ENCODE measurements at places on chromosomes 12 and 14.

DNA sequence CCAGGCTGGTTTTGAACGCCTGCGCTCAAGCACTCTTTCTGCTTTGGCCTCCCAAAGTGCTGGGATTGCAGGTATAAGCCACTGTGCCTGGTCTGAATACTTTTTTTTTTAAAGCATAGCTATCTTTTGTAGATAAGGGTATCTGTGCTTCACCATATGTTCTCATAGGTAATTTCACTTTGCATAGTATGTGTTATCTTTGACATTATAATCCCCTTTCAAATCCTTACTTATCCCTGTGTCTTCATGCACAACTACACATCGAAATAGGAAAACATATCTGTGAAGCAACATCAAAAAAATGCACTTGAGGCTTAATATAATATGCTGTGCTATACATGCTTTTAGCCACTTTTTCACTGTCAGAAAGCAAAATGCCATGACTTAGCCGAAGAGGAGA lies 94.1 kb downstream of the SLC35F4 start:
- no peak for DNase-seq

DNA sequence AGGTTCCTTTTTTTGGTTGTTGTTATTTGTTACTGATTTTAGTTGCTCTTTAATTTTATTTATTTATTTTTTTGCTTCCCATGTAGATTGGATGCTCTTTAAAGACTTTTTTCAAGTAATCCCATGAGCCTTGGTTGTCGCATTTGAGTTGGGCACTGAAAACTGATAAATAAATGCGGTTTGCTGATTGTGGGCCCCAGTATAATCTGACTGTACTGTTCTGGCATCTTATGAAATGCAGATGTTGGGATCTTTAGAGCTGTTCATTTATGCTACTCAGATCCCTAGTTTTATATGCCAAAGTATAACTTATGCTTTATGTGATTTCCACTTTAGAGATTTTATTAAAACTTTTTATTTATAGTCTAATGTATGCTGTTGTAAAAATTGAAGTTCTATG lies 33.3 kb downstream of the WNK1 start:
- DNase-seq, result no peak

GRCh38 chr12:91367234-91367849 lies 184.7 kb upstream of the DCN start:
- DNase-seq, result no peak

DNA sequence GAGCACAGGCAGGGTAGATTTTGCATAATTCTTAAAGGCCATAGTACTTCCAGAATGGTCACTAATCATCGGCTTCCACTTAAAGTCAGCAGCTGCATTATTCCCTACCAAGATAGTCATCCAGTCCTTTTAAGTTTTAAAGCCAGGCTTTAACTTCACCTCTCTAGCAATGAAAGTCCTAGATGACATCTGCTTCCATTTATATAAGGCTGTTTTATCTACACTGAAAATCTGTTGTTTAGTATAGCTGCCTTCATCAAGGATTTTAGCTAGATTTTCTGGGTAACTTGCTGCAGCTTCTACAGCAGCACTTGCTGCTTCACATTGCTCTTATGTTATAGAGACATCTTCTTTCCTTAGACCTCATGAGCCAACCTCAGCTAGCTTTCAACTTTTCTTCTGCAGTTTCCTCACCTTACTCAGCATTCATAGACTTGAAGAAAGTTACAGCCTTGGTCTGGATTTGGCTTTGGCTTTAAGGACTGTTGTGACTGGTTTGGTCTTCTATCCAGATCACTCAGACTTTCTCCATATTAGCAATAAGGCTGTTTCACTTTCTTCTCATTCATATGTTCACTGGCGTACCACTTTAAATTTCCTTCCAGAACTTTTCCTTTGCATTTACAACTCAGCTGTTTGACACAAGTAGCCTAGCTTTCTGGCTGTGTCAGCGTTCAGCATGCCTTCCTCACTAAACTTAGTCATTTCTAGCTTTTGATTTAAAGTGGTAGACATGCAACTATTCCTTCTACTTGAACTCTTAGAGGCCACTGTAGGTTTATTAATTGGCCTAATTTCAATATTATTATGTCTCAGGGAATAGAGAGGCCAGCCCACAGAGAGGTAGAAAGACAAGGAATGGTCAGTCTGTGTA lies 209.9 kb upstream of the GARIN2 start:
- DNase-seq, result no peak

DNA sequence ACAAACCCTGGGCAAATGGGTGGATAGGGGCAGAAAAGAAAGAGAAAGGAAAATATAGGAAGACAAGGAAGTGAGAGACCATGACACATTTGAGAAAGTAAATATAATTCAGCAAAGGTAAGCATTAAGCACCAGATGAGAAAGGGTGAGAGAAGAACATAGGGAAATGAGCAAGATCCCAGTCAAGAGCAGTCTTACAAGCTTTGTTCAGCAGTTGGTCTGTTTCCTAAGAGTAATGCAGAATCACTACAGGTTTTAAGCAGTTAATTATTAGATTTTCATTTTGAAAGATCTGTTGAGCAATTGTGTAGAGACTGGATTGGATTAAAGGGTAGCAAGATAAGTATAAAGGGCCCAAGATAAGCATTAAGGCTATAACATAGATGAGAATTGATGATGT lies 146.3 kb downstream of the PLCZ1 start:
- no peak for DNase-seq

- DNase-seq, result no peak
Measured at GRCh38 chr12:115830070-115830469, 447.4 kb downstream of the MED13L start.

GRCh38 chr12:125470838-125471783 lies 405.9 kb downstream of the AACS start:
- no peak for DNase-seq

DNA sequence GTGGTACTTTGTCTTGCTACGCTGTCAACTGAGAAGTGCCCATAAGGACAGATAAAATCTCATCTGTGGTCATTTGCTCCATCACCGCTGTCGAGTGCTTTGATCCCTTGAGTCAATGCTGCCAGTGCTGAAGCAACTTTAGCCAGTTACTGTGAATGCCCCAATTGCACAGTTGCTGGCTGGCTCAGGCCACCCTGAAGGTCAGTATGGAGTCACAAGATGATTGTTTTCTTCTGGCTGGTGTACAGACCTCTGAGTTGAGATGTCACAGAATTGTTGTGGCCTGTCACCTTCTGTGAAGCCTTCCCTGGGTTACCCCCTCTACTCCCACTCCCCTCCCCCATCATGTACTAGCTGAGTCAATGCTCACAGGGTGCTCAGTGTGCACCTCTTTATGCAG lies 92.9 kb downstream of the PELI2 start:
- DNase-seq, result no peak

DNA sequence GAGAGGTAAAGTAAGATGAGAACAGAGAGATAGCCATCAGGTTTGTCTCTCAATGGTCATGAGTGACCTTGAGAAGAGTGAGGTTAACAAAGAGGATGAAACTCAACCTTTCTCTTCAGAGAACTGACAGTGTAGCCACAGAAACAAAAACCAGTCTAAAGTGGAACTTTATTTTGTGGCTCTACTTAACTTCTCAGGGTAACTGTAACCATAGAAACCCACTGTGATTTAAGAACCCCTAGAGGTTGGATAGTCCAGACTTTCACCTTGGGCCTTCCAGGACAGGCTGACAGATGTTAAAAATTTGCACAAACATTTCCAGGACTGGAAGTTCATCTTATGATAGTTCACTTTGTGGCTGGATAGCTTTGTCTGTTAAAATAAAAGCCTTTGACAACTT lies 48.5 kb downstream of the ATP23 start:
- DNase-seq, result no peak

DNA sequence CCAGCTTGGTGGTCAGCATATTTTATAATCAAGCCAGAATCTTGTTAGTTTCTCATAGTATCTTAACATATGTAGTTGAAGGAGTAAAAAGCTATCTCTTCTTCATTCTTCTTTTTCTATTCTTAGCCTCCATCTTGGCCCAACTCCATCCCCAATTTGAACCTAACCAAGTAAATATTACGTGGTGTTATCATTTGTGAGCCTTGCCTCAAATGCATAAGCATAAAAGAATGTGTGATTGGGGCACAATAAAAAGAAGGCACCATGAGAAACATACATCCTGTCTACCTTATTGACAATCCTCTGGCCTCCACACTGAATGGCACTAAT lies 181.4 kb upstream of the BMP4 start:
- no peak for DNase-seq

DNA sequence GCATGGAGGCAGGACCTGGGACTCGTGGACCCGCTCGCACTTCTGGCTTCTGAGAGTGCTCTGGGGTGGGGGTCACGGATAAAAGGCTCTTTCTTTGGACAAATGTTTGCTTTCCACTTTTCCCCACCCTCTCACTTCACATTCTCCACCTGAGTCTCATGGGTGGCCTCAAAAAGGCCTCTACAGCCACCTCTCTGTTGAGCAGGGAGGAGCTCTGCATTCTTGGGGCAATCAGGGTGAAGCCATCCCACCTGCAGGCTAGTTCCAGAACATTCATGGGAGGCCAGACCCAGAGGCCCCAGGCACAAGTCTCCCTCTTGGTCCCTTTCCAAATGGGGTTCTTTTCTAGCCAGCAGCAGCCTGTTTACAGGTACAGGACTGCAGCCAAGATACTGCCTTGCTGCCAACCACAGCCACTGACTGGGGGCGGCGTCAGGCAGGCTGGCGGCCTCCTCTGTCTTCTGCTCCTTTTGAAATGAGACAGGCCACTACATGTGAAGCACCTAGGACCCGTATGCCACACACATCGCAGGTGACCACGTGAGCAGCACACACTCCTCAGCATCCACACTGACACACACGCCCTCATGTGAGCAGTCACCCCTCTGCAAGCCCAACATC lies 18.2 kb upstream of the CEBPE start:
- no peak for DNase-seq

DNA sequence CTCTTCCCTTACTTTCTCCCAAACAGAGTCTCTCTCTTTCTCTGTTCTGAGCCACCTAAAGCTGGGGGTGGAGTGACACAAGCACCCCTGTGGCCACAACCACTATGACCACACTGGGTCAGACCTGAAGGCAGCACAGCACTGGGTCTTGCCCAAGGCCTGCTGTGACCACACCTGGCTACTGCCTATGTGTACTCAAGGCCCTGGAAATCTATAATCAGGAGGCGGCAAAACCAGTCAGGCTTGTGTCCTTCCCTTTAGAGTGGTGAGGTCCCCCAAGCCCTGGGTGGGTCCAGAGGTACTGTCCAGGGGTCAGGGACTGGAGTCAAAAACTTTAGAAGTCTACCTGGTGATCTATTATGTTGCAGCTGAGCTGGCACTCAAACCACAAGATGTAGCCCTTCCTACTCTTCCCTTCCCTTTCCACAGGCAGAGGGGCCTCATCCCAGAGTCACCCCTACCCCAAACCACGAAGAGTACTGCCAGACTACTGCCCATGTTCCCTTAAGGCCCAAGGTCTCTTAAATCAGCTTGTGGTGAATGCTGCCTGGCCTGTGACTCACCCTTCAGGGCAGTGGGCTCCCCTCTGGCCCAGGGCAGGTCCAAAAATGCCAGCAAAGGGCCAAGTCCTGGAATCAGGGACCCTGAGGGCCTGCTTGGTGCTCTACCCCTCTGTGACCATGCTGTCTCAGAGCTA lies 179.8 kb upstream of the DYRK2 start:
- no peak for DNase-seq

- DNase-seq, result no peak
Measured at GRCh38 chr12:132324841-132325732, 4.3 kb downstream of the GALNT9 start.

DNA sequence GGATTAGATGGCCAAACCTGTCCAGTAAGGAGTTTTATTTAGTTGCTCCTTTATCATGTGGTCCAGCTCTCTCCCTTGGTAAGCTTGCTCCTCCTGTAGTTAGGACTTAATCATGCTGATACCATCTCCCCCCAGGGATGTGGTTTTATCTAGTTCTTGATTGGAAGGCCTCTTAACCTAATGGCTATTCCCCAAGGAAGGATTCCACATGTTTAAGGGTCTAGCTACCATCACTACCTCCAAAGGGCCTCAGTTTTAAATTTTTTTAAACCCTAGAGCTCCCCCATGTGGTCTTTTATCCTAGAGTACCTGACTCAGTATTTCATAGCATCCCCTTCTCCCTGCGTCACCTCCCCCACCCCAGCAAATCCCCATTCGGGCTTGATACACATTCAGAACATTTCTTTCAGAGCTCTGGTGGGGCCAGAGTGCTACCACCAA lies 22.5 kb downstream of the MAP3K12 start:
- DNase-seq, result no peak

GRCh38 chr12:56202366-56202765 lies 13.1 kb upstream of the SMARCC2 start:
- no peak for DNase-seq

- no peak for DNase-seq
Measured at GRCh38 chr12:85244561-85244960, 35.5 kb upstream of the ALX1 start.

GRCh38 chr12:1845886-1846285 lies 25.5 kb downstream of the LRTM2 start:
- DNase-seq, result no peak

DNA sequence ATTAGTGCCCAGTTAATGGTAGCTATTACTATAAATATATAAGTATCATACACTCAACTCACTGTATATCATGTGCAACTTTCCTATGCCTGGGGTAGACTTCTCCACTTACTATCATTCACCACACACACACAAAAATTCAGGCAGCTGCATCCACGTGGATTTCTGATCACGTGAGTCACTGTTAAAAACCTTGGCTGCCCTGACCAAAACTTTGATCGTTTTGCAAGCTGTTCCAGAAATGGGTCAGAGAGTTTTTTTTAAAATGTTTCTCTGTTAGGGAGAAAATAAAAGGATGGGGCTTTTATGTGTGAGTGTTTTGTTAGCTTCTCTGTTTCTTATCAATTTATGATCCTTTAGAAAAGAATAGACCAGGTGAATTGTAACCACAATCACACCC lies 198.2 kb upstream of the CNOT2 start:
- no peak for DNase-seq

DNA sequence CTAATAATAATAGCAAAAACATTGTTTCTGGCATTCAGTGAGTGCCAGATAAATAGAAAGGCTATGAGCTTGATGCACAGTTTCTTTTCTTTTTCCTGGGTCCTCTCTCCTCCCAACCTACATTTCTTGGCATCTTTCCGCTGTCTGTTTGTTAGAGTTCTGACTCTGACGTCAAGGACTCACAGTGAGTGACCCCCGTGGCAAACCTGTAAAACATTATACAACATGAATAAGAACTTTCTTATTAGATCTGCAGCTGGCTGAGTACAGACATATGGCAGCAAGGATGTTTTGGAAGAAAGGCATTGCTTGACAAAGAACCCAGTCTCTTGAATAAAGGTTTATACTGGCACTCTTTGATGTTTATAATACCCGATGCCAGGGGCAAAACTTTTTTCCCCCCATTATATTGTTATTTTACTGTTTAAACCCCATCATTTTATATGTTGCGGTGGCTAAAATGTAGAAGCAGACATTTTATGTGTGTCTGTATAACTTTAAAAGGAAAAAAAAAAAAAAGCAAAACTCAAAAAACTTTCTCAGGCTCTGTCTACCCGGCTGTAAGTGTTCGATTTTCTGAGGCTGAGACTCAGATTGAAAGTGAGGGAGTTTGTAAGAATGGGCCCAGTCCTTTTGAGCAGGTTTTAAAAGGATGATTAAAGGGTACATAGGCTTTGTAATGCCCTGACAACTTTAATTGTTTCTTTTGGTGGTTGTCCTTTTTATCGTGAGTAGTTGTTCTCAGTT lies 159.3 kb downstream of the PDE3A start:
- no peak for DNase-seq

GRCh38 chr12:41606468-41607445 lies 418.6 kb downstream of the PDZRN4 start:
- DNase-seq, result no peak

GRCh38 chr12:109777544-109777943 lies 55.7 kb downstream of the TRPV4 start:
- no peak for DNase-seq
